Omental fat pad (tissue), 4 donors: ENCODE measurements at places on chromosomes 6 and 20.

DNA sequence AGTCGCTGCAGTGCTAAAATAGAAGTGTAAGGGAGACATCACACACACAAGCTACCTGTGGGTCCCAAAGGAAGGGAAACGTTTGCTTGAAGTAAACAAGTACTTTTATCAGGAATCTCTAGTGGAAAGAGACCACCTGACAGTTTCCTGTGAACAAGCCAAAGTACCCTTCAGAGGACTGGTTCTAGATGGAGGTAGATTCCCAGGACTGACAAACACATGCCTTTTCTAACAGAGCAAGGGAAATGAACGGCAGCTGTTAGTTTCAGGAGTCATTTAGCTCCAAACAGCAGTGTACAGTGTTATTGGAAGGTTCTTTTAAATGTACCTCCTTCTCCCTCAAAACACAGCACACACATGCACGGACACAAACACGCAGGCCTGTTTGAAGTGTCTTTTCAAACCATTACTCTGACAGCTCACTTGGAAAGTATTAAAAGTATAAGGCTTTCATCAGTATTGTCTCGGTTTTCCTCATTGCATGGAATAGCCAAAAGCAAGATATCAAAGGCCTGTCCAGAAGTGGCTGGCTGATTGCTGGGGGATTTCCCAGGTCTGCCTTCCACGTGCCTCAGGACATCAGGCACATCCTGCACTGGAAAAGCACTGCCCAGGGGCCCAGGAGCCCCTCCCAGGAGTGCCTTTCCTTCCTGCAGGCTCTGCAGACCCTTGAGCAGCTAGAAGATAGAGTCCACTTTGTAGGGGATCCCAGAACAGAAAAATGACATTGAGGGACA, 393.2 kb upstream of the SOX4 start:
- no peak for DNase-seq

GRCh38 chr6:24822696-24823095, 24.0 kb upstream of the ARMH2 start:
- no peak for DNase-seq

GRCh38 chr6:92559003-92559402, 860.4 kb downstream of the EPHA7 start:
- DNase-seq, result no peak

- DNase-seq, result no peak
Measured at GRCh38 chr20:48222595-48223180, 437.4 kb upstream of the SULF2 start.

DNA sequence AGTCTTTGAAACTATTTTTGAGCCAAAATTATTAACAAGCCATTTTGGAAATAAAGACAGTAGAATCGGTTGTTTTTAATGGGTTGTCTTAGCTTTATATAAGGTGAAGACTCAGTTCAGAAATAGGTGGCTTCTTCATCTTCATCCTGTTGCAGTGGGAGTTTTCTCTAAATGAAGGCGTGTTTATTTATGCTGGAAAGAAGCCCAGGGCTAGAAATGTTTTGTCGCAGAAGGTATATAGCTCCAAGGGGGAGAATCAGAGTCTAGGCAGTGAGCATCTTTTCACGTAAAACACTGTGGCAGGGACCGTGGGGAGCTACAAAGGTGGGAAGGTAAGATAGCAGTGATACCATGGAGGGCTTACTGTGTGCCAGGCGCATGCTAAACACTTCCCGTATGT, 34.3 kb downstream of the FARS2 start:
- no peak for DNase-seq

- DNase-seq, result no peak
Measured at GRCh38 chr20:52191132-52191915, at the start of gene ZFP64. Gene ZFP64 (minus strand): TSS chr20:52191779. CDS start chr20:52191636, 143 bp downstream.

DNA sequence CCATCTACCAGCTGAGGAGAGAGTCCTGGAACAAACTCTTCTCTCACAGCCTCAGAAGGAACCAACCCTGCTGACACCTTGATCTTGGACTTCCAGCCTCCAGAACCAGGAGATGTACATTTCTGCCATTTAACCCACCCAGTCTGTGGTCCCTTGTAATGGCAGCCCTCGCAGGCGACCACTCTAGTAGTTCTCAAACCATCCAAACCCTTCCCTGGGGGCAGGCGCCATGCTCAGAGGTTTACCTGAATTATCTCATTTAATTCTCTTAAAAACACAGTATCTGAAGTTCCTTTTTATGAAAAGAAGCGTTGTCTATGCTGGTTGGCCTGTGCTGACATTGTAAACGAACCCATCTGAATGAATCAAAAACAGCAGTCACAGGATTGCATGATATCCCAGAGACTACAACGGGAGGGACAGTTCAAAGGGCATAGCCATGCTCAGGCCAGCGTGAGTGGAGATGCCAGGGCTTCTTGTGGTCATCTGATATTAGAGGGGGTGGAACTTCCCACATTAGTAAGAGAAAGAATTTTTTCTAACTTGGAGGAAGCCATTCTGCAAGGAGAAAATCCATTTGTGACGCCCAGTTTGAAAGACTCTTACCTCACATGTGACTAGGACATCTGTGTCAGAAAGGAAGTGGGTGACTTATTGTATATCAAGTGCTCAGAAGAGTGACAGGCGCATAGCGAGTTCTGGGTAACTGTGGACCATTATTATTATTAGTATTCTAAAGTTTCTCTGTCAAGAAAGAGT, 17.2 kb upstream of the TAGAP start:
- no peak for DNase-seq

GRCh38 chr20:57702091-57702490, 7.7 kb downstream of the PMEPA1 start:
- DNase-seq, result no peak

GRCh38 chr20:10271494-10272219, 53.0 kb downstream of the SNAP25 start:
- no peak for DNase-seq
